NCI-H2081 treated with DMSO at 0.1 percent for 48 hours (cell line): ENCODE measurements at places on chromosomes 4 and X.

DNA sequence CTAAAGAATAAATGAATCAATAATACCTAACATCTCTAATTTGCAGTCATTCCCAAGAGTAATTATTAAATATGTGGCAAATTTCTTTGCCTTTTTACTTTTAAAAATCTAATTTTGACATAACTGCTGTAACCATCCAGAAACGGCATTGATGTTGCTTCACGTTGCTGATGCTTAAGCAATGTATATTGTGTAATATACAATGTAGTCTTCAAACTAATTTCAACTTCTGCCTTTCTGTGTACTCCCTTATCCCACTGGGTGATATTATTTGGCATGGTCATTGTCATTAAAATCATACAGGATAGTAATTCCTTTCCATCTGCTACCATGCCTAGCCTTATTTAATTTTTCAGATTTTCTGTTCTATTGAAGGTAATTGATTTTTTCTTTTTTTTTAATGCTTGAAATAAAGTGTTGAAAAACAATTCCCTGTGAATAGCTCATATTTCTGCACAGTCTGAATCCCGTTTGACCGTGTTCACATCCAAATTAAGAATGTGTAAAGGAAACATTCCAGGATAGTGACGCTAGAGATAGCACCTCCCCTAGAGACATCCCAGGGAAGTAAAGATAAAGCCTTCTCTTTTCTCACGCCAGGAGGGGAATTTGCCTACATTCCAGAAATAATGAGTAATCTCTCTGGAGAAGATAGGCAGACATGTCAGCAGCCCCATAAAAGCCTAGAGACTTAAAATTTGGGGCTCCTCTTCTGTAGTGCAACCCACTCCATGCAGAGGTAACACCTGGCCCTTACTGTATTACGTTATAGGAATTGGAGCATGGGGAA lies 8.6 kb downstream of the FAM200B start:
- DNase-seq: no peak

DNA sequence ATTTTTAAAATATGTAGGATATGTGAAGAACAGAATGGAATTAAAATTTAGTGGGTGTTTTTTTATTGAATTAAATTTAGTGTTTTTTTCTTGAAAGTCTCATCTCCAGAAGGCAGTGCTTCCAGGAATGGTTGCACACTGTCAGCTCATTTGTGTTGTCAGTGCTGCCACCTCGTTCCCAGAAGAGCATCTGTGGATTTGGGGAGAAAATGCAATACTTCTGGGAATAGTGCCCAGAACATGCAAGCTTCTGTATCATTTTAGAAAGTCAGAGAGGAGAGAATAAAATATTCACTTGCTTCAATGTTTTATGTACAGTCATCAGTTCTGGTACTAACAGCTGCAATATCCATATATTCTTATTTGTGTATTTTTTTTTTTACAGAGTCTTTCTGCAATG lies 608.8 kb downstream of the PCDH7 start:
- no peak for DNase-seq

DNA sequence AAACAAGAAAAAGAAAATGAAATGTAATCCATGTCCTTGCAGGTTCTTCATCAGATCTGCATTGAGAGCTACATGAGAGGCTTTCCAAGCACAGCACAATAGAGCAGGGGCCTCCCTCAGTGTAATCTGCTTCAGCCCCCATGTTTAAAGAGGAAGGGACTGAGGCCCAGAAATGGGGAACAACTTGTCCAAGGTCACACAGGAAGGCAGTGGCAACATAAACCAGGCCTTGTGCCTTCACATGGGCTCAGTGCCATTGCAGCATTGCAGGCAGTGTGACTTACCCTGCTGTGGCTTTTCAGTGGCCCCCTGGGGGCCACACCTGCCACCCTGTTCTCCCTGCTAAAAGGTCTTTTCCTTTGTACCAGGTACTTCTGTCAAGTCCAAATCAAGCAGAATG lies 20.9 kb upstream of the CD99L2 start:
- DNase-seq: no peak

DNA sequence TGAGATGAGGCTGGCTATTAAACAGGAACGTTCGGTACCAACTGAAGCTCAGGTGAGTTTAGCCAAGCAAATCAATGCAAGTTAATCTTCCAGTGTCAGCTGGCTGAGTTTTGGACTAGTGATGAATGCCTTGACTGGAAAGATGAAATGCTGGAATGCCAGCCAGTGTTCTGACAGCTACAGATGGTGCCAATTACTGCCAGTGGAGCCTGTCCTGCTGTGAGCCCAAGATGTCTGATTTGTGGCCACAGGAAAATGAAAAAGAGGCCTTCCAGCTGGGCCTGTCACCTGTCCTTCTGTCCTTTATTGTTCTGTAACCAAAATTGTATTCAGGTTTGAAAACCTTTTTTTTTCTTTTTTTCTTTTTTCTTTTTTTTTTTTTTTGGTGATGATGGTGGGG lies 223.1 kb downstream of the AFF2 start:
- DNase-seq: no peak

DNA sequence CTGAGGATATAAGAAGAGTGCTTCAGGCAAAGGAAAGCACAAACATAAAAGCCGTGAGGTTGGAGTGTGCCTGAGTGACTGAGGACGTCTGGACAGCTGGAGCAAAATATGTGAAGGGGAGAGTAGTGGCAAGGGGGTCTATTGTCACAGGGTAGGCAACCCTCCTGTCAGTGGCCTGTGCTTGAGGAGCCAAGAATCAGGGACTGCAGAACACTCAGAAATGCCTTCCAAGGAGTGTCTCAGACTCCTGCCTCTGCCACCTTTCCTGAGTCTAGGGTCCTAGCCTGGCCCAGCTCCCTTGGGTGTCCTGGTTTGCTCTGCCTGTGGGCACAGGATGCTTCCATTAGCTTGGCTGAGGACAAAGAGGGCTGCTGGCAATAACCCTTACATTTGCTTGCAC lies 152.5 kb upstream of the PJA1 start:
- no peak for DNase-seq

GRCh38 chr4:125642645-125643044 lies 327.9 kb downstream of the FAT4 start:
- no peak for DNase-seq

DNA sequence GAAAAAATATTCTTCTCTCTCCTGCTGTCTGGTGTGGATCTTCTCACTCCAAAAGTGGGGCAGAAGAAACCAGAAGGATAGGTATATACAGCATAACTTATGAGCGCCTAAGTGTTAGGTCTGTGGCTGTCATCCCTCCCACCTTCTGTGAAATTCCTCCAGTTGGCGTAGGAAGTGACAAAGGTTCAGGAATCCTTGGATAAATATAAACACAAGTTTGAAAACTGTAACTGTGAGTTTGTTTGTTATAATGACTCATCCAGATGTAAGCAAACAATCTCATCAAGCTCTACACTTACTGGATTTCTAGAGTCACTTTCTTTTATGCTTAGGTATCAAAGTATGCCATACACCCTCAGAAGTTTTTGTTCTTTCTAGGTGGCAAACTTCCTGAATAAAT lies 405.2 kb downstream of the FAT4 start:
- DNase-seq: no peak

DNA sequence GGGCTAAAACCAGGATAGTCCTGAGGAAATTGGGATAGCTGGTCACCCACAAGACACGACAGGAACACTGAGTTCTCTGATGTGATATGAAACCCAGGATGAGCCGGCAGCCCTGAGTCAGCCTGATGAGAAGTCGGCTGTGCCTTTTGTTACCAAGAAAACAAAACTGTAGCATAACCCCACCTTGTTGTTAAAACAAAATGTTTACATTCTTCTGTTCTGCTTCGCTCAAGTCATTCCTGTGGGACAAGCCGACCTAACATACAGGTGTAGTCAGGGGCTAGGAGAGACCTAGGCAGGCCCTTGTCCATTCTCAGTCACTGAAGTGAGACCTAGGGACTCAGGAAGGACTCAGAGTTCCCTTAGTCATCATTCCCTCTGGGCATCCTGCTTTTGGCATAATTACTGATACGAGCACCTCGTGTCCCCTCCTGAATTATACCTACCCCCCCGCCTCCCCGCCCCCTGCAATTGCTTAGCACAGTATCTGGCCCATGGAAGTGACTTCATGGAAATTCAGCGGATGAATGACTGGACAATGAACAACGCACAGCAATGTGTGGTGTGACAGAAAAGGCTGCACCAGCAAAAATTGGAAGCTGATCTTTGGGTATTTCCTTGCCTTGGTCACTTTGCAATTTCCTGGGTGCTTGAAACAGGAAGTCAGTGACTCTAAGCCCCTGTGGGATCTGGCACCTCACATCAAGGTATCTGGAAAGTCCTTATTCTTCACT lies 31.9 kb upstream of the TLR2 start:
- no peak for DNase-seq

- no peak for DNase-seq
Observed at GRCh38 chr4:6546681-6547447, 28.1 kb upstream of the MAN2B2 start.

- no peak for DNase-seq
Observed at GRCh38 chrX:134803551-134804183, 145.4 kb upstream of the PLAC1 start.

GRCh38 chr4:26218677-26219605 lies 101.9 kb upstream of the RBPJ start:
- DNase-seq: no peak

DNA sequence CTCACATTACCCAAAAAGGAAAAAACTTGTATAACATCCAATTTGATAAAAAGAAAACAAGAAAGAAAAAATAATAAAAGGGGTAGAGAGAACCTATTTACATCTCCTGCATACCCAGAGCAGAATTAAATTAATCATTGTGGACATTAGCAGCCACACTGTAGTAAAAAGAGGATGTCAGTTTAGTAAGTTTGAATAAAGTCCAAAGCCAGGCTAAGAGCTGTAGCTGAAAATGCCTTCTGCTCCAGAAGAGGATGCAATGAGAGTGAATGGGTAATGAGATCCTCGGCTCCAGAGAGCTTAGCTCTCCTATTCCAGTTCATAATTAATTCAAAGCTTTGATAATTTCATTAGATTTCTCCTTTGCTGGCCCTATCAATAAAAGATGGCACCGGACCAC lies 78.2 kb downstream of the SLC10A7 start:
- DNase-seq: no peak

DNA sequence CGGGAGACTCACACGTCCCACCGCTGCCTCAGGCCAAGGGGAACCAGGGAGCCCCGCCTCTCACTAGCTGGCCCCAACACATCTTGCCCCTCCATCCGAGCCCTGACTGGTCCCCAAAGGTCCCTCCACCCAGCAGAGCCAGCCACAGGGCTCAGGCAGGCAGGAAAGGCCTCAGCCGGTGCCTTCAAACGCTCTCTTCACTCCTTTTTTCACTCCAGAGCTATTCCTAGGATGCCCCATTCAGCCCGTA lies 1.5 kb upstream of the ARHGAP4 start:
- no peak for DNase-seq

DNA sequence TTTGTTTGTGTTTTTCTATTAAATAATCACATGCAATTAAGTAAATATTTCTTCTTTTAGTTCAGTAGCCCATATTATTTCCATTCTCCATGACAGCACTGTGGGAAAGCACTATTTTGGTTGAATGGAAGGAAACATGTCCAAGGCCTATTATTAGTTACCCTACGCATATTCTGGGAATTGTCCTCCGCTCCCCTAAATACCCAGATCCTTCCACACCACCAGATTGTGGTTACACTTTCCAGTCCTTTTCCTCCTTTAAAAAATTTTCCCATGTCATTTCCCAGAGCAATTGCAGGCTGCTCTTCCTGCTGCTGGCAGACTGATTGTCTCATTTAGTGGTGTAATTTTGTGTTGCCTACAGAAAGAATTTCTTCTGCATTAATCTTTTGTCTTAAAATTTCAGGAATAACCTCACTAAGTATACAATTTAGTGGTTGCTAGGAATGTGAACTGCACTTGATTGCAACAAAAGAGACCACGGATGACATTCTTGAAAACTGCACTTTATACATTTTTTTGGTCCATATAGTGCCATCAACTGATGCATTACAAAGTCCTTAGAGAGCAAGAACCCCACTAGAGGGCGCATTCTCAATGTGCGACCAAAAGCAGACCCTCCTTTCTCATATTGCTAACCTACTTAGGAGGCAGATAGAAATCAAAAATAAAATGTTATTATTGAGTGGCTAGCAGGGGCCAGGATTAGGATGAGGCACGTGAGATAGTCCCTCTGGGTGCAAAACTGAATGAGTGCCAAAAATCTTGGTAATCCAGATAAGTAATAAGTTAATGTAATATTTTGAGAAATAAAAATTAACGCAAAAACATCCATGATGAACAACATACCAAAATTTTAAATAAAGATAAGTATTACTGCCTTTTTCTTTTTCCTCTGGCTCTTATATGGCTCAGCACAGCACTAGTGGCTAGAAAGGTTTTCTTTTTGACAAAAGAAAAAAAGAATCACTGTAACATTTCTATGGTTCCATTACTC lies 98.8 kb upstream of the IQCM start:
- DNase-seq: no peak

DNA sequence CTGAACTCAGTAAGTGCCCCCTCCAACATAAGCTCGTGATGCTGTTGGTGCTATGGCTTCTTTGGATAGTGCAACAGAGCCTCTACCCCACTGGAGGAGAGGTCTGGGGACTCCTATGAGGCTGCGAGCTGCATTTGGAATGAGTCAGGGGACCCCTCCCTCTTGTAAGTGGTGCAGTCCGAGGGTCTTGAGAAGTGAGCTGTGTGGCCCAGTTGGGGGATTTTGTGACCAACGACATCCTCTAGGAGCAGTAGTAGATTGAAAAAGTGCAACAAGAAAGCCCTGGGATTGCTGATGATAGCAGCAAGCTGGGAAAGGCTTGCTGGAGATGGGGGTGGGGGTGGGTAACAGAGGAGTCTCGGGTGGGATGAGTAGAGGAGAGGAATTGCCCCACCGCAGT lies 3.1 kb downstream of the FRMPD3 start:
- no peak for DNase-seq

- DNase-seq: no peak
Observed at GRCh38 chr4:66741081-66741480, 804.2 kb downstream of the CENPC start.

GRCh38 chrX:13646154-13646549 lies 6.8 kb upstream of the TCEANC start:
- no peak for DNase-seq

DNA sequence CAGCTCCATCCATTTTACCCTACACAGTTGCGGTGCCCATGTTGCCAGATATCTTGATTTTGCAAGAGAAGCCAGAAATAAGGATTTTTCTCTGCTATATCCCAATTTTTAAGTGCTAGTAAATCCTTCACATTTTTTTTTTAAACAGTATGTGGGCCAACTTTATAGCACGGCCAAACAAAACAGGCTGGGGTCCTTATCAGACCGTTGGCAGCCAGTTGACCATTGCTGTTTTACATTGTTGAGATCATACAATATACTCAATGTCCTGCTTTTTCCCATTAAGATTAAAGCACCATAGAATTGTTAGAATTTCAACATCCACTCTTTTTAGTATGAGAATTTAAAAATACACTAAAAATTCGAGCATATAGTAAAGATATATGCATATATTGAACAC lies 150.9 kb downstream of the SPCS3 start:
- no peak for DNase-seq

- no peak for DNase-seq
Observed at GRCh38 chr4:46250997-46251396, 127.1 kb upstream of the GABRG1 start.

GRCh38 chrX:2134782-2135181 lies 366.0 kb downstream of the DHRSX start:
- DNase-seq: no peak

- DNase-seq: no peak
Observed at GRCh38 chr4:148044912-148045352, 313.0 kb downstream of the ARHGAP10 start.

- no peak for DNase-seq
Observed at GRCh38 chrX:131725001-131725654, 181.3 kb downstream of the OR13H1 start.

GRCh38 chrX:81202456-81202819 lies 536 bp downstream of the SH3BGRL start:
- no peak for DNase-seq

GRCh38 chr4:624705-625590 lies at the start of gene PDE6B:
Gene PDE6B, plus strand, starts transcription at chr4:625573. Its CDS starts 54 bp downstream, at chr4:625627.
- DNase-seq: no peak
